ENCODE measurements at places on chromosomes 1 and 21.
A peak's percentile ranks its signal among the peaks of the same experiment; 100 is the strongest.

DNA sequence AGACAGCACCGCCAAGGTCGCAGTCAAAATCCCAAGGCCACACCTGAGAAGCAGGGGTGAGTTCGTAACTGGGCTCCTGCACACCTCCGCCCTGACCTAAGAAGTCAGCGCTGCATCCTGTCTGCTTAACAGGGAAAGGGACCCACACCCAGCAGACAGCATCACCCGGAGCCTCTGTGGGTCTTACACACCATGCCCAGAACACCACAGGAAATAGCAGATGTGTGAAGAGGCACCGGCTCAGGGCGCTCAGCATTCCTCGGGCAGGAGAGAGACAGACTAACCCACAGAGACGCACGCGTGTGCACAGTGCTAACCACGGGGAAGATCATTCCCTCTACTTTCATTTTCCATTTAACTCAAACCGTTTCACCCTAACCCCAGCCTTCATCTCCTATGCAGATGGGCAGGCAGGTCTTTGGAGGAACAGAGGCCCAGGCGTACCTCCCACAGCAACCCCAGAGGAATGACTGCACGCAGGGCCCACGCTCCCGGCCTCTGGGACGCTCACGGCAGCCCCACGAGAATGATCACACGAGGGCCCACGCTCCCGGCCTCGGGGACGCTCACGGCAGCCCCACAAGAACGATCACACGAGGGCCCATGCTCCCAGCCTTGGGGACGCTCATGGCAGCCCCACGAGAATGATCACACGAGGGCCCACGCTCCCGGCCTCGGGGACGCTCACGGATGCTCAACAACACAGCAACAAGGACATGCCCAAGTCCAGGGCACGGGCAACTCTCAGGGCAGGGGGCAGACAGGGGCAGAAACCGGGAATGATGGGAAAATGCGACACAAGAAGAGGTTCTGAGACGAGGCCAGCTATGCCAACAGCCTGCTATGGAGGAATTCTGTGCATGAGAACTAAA, 20.9 kb downstream of the POFUT2 start:
- DNase-seq, result no peak

GRCh38 chr1:205942631-205943159, 561 bp downstream of the SLC26A9 start:
- DNase-seq, result no peak

DNA sequence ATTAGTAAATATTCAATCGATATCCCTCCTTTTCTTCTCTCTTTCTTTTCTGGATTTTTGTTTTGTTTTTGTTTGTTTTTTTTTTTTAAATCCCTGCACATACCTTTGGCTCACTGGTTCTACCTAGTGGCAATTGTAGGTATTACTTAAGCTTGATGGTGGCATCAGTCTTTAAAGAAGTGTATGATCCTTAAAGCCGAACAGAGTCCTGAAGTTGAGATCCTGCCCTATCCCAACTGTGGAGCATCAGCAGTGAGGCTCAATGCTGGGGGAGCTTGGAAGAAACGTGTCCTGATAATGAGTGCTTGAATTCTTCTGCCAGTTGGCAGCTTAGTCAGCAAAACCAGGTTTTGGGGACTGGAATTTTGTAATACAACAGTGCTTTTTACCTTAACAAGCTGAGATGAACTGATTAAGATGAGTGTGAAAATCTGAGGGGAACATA, 60.8 kb downstream of the FASLG start:
- no peak for DNase-seq

- DNase-seq, result no peak
These were observed 120.7 kb downstream of the CRB1 start for GRCh38 chr1:197388801-197389200.

GRCh38 chr1:39973503-39974135, 18.7 kb downstream of the MFSD2A start:
- DNase-seq, result peak; percentile 9

GRCh38 chr1:35577071-35577998, 4.2 kb downstream of the TFAP2E start:
- DNase-seq, result no peak

- DNase-seq, result no peak
These were observed 71.6 kb downstream of the CD2 start for GRCh38 chr1:116825720-116826438.

GRCh38 chr1:211684791-211685190, 9.4 kb upstream of the NEK2 start:
- no peak for DNase-seq

GRCh38 chr1:228937851-228938536, 202.7 kb downstream of the RHOU start:
- no peak for DNase-seq

- DNase-seq, result no peak
These were observed 3.6 kb downstream of the FAM20B start for GRCh38 chr1:179029321-179029759.

DNA sequence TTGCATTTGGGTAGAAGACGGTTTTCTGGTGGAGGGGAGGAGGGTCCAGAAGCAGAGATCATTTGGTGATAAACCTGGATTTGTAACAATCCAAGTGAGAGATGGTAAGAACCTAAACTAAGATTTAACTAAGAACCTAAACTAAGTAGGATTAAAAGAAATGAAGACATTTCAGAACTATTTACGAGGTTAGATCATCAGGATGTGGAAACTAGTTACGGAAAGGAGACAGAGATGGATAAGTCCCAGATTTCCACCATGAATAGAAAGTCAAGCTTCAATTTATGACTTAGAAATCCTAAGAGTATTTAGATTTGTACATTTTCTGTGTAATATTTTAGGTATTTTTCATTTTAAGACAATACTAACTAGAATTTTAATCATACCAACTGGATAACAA, 86.3 kb downstream of the SEC16B start:
- DNase-seq, result no peak

DNA sequence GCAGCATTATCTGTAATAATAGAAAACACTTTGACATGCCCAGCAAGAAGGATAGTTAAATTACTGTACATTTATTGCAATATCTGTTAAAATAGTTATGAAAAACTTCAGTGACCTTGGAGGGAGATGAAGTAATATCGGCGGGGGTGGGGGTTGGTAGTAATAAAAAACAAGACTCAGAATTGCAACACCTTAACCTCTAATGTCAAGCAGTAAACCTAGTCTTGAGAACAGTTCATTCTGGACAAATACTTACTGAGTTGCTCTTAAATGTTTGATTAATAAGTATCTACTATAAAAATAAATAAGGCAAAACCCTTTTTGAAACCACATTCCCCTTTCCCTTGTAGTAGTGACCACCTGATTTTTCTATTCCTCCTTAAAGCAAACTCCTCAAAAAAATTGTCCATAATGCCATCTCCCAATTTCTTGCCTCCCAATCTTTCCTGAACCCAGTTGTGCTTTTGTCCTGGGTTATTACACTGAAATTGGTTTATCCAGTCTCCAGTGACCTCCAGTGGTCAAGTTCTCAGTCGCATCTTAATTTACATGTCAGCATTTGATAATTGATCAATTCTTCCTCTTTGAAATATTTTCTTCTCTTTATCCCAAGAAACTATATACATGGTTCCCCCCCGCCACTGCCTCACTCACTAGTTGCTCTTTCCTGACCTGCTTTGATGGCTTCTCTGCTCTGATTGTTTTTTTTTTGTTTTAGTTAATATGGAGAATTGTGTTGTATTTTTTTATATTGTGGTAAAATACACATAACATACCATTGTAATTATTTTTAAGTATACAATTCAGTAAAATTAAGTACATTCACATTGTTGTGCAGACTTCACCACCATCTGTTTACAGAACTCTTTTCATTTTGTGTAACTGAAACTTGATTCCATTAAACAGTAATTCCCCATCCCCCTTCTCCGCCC, 36.8 kb downstream of the RAP1A start:
- no peak for DNase-seq

DNA sequence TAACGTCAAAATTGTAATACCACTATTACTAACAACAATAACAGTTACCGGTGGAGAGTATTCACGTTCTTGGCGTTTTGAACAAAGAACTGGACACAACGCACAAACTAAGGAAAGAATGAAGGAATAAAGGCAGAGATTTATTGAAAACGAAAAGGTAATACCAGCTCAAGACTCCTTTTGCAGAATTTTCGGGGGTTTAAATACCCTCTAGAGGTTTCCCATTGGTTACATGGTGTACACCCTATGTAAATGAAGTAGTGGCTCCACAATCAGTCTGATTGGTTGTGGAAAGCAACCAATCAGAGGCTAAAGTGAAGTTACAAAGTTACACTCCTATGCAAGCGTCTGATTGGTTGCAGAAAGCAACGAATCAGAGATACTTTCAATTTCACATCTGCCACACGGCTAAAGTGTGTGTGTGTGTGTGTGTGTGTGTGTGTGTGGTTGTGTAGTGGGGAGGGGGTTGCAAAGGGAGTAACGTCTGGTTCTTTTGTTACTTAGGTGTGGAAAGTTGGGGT, 1.1 kb upstream of the GTF2B start:
- peak; percentile 81 for DNase-seq

GRCh38 chr1:110228381-110228780, 18.3 kb downstream of the KCNC4 start:
- no peak for DNase-seq

DNA sequence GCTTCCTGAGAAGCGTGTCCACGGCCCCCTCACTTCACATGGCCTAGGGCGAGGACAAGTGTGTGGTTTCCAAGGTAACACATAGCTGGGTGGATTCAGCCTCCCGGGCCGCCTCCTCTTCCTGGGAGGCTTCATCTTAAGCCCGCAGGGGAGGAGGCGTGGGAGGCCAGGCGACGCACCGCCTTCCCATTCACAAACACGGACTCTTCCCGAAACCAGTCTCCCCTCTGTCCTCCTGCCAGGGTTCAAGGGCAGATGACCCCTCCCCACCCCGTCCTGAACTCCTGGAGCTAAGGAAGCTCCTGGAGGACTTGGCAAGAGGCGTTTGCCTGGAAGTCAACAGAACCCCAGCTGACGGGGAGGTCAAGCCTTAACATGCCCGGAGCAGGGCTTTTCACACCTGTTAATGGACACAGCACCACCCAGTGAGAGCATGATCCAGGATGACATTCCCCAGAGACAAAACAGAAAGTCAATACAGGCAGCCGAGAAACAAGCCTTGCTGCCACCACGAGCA, 56.7 kb downstream of the KCNN3 start:
- peak; percentile 11 for DNase-seq

Data from NCI-H1436 treated with DMSO at 0.1 percent for 48 hours (cell line).